Vagina (tissue), 2 donors: ENCODE measurements at places on chromosomes 6 and 20. TPM values are rescaled to one million over a fixed set of nuclear protein-coding genes. Genes with fewer than 3 reads are reported as not detected.

- no peak for DNase-seq
- no peak overlapping the region for H3K4me3 ChIP-seq
- H3K4me1 ChIP-seq, result peaks cover 20% of the 10 kb centered on the region
These were observed 54.7 kb downstream of the PTPRK start for GRCh38 chr6:128465368-128466343.

GRCh38 chr20:60986506-60987156, 265.4 kb upstream of the CDH4 start:
- no peaks in the 10 kb centered on the region for H3K4me1 ChIP-seq
- no peaks in the 10 kb centered on the region for H3K36me3 ChIP-seq
- DNase-seq, result no peak

DNA sequence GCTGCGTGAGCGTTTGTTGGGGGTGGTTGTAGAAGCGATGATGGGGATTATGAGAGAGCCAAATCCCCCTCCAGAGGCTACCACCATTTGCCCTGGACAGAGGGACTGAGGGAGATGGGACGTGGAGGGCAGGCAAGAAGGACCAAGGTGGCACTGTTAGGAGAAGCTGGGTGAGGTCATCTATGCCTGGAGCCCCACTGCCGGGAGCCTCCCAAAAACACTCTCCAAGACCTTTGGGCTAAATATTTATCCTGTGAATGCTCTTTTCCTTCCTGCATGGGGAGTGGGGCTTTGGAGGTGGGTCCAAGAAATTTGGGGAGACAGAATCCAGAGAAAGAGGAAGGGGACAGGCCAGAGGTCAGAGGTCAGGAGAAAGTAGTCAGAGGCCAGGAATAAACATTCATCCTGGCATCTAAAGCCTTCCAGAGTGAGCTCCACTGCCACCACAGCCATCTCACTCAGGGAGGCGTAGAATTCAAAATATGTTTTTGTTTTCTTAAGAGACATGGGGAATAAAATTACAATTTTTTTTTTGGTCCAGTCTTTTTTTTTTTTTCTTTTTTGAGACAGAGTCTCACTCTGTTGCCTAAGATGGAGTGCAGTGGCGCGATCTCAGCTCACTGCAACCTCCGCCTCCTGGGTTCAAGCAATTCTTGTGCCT, 17.8 kb upstream of the PTGIS start:
- peaks cover 49% of the 10 kb centered on the region for H3K4me1 ChIP-seq
- DNase-seq, result no peak
- H3K27me3 ChIP-seq, result no peaks in the 10 kb centered on the region
- peak overlapping the region; percentile 72 for H3K27ac ChIP-seq

DNA sequence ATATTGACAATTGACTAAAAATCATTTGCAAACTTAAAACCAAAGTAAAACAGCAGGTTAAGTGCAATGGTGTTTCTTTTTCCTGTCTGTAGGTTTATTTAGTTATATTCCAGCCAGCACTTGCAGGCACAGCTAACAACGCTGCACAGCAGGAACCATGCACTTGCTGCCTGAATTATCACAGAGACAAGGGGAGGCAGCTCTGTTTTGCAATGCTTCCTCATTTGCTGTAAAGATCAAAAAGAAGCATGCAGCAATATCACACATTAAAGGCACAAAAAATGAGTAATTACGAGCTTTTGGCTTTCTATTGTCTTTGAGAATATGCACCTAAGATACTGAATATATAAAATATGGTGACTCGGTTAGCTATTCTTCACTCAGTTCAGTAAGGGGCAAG, 241.9 kb downstream of the EPHA7 start:
- no peak overlapping the region for H3K27ac ChIP-seq
- no peaks in the 10 kb centered on the region for H3K36me3 ChIP-seq
- no peak for DNase-seq
- no peak overlapping the region for H3K4me3 ChIP-seq

Gene TGM2
- 92.8 TPM for total RNA-seq

Gene OOEP
- total RNA-seq, result not detected

Gene NUP153
- total RNA-seq, result 44.0 TPM
